ENCODE measurements at places on chromosomes 3 and 15.
A peak's percentile ranks its signal among the peaks of the same experiment; 100 is the strongest.

DNA sequence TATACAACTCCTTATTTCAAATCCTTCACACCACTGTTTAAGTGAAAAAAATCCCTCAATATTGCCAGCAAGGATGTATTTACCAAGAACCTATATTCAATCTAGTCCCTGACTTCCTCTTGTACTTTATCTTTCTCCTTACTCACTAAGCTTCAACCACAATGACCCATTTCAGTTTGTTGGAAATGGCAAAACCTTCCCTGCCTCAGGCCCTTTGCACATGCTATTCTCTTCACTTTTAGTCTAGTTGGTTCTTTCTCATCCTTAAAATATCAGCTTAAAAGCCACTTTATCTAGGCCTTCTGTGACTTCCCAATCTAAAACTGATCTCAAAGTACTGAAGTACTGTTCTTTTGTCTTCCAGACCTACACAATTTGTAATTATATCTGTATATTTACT is 81.3 kb upstream of the ACTC1 start:
- DNase-seq, result no peak

DNA sequence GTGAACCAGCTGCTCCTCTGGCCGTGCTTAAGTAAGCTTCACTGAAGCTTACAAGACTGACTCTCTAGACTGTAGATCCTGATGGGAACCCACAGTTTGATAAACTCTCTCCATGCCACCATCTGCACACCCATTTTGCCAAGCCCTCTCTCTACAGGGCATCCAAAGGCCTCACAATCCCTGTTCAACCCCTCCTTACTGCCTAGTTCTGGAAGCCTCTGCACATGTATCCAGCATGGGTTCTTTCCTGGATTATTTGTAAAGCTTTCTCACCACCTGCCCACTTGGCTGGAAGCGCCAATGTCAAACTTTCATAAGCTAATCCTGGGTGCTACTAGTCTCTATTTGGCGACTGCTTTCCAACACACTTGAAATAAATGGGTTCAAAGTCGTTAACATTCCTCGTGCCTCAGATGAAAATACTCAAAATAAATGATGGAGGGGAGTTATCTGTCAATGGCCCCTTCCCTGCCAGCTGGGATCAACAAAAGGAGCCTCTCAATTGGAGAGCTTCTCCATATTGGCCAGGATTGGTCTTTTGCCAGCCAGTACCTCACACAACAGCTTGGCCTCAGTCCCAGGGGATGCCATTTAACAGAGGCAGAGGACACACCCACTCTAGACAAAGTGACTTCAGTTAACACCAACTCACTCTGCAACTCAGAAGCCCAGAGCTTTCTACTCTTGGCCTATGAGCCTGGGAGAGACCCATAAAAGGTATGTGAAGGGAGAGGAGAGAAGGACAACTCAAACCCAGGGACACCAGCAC is 48.1 kb downstream of the SH3BP5 start:
- no peak for DNase-seq

- no peak for DNase-seq
Observed at GRCh38 chr3:128488991-128489673, 3.9 kb downstream of the GATA2 start.

GRCh38 chr3:10286596-10287295 is 6.0 kb downstream of the GHRL start:
- DNase-seq, result peak; percentile 32

DNA sequence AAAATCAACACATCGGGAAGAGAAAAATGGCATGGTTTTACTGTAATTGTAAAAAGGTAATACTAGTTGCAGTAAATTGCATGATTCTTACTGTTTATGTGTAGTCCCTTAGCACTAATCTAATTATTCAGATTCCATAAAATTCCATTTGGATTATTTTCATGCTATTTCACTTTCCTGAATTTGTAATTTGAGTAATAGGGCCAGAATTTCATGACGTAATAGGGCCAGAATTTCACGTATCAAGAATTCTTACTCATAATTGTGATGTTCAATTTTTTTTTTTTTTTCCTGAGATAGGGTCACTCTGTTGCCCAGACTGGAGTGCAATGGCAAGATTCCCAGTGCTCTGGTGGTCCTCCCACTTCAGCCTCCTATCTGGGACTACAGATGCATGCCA is 2.9 kb upstream of the U2SURP start:
- DNase-seq, result no peak

DNA sequence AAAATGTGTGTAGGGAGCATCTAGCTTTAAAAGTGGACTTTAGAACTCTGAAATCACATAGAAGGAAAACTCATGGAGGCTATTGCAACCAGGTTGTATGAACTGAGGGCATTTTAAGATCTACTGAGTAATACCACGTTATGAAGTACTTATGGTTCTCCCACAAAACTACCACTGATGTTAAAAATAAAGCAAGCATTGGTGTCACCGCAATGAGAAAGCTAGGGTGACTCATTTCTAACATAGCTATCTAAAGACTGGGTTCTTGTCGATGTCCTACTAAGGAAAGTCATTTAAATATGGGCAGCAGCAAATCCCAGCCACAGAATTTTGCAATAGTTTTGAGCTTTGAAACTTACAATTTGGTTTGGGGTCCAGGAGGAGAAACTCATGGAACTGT is 584.8 kb downstream of the DIPK2A start:
- no peak for DNase-seq

Measured in activated gamma-delta T cell treated with Interleukin-2 at 50 U/mL for 16 hours (primary cell).